Heart left ventricle (tissue), 16 donors: ENCODE measurements at places on chromosomes 2 and 18.

DNA sequence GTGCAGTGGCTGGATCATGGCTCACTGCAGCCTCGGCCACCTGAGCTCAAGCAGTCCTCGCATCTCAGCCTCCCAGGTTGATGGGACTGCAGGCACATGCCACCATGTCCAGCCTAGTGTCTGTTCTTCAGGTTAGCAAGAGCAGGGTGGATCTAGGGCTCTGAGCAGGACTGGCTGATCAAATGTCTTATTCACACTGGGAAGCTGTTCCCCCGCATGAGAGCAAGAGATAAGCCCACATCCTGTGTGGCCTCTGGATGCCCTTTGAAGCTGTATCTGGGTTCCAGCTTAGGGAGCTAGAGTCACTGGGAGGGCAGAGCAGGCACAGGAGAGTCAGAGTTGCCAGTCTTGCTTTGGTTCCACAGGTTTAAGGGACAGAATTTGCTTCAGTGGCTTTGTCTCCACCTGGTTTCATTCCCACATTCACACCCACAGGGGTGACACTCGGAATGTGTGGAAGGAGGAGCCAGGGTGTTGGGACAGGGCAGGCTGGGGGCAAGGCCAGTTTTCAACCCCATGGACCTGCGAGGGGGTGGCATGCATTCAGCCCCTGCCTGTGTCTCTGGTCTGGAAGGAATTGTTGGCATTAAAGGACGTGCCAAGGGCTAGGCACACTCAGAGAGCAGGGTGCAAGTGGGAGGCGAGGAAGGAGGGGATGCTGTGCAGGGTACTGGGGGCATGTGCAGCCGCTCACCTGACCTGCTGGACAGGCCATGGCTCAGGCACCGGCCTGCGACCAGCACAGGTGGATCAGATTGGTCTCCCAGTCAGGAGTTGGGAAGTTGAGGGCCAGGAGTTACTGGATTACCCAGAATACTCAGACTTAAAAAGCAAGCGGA lies 24.5 kb downstream of the PTPN18 start:
- DNase-seq = no peak

GRCh38 chr2:147242445-147242844 lies 602.4 kb upstream of the ACVR2A start:
- DNase-seq = no peak

DNA sequence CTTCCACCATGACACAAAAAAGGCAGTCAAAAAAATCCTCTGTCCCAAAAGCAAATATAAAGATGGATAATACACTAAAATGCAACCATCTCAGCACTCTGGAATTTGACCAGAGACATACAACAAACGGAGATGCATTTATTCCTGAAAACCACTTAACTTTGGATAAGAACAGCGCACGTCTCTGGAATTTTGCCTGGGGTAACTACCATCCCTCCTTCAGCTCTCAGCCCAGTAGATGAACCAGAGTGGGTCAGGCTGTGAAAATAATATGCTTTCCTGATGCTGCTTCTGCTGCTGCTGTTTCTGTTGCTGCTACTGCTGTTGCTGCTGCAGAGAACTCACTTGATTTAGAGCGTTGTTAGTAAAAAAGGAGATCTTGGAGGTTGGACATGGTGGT lies 133.8 kb upstream of the ACVR2A start:
- DNase-seq = no peak

DNA sequence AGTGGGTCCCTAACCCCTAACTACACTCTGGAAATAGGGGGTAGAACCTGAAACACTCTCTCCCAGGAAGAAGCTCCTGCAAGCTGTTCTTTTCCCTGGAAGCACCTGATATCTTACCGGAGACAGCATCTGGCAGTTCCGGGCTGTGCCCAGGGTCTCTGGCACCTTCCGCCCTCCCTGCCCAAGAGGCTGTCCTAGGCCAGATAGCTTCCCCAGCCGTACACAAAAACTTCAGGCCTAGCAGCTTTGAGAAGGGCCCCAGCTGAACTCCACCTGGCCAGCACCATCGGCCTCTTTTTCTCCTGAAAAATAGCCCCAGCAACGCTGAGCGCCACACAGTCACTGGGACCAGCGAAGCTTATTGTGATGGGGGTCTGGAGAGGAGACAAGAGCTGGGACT lies 9.7 kb downstream of the OSR1 start:
- DNase-seq = no peak

DNA sequence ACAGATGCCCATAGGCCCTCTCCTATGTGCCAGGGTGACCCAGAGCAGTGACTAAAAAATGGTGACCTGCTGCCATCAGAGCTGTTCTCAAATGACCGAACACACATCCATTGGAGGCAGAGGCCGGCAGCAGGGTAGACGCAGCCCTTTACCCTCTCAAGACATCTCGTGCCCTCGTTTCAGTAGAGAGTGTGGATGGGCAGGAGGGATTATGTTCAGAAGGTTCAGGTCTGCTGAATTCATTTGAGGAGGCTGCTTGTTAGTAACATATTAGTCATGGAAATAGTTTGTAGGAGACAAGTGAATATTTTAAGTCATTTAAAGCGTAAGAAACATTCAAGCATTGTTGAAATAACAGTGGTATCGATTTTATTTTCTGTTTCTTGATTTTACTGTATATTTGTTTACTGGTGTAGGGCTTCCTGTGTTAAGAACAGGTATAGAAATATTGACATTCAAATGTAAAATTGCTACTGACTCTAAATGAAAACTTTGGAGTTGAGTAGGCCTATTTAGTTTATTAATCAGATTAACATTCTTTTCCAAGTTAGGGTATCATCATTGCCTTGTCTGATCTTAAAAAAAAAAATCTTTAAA lies 82.6 kb downstream of the ZNF532 start:
- DNase-seq = no peak

GRCh38 chr18:58609536-58609993 lies 19.3 kb downstream of the ALPK2 start:
- no peak for DNase-seq

DNA sequence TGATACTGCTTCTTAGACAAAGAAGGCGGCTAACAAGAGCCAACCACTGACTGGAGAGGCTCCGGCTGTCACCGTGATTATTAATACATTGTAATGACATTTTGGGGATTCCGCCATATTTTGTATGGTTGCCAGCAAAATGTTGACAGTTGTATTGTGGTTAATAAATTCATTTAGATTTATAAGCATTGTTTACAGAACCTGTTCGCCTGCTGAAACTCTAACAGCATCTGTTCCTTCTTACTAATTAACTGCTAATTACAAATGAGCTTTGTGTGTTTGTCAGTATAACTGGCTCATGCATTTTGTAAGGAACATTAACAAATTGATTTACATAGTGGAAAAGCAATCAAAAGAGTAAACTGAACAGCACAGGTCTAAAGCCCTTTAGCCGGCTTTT lies 332.4 kb downstream of the GBX2 start:
- no peak for DNase-seq

DNA sequence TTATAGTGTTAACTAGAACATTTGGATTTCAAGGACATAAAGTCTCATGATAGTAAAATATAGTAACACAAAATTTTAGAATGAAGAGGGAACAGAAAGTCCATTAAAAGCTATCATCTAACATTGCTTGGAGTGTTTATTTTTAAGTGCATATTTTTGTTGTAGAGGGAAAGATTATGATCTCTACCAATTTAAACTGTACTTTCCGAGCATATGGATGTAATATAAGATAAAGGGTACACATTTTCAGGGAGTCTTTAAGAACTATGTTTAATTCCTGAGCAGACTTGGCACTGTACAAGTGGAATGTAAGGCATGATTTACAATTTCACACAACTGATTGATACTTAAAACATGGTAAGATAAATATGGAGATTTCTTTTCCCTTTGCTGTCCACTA lies 34.2 kb upstream of the ZNF804A start:
- no peak for DNase-seq

GRCh38 chr2:134248913-134249312 lies 5.0 kb upstream of the MGAT5 start:
- no peak for DNase-seq

GRCh38 chr2:133848111-133848649 lies 279.9 kb upstream of the NCKAP5 start:
- no peak for DNase-seq

GRCh38 chr18:54945576-54946125 lies 13.6 kb downstream of the CCDC68 start:
- no peak for DNase-seq

DNA sequence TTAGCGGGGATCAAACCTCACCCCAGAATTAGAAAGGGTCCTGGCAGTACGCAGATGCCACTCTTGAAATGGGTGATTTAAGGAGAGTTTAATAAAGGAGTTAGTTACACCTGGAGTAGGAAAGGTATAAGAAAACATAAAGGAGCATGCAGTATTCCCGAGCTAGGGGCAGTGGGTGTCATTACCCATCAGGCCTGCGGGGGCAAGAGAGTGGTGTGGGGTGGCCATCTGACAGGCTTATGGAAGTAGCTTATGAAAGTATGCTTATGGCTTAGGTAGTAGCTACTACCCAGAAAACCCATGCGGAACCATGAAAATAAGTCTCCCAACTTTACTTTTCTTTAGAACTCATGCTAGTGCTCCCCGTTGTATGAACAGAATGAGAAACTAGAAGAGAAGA lies 568.9 kb upstream of the ACVR2A start:
- DNase-seq = no peak

GRCh38 chr2:29481313-29481712 lies 366.1 kb downstream of the CLIP4 start:
- no peak for DNase-seq

DNA sequence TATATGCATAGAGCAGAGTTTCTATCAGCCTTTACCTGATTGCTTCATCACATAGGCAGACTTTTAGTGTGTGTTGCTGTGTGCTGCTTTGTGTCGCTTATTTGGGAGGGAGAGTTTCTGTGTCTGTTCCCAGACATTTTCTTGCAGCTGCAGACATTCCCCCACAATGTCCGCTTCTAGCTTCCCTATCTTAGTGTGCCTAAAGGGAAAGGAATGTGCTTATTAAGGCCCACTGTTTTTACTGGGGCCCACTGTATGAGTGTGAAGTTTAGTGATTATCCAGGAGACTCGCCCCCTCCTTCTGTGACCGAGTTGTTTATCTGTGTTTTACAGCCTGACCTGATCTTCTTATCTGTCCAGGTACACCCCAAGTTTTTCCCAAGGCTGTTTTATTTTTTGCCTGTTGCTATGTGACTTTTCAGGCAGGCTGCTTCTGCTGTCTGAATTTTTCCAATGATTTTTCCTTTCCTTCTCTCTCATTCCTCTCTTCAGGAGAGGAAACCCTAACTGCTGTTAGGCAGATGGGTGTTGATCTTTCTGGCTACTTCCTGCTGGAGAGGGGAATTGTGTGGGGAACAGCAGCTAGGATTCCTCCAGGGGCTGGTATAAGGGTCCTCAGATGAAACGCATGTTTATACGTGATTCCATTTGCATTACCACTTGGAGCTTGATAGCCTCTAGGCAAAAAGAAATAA lies 47.6 kb downstream of the STK17B start:
- no peak for DNase-seq

- no peak for DNase-seq
Observed at GRCh38 chr18:59834267-59834666, 65.5 kb upstream of the PMAIP1 start.

- DNase-seq = no peak
Observed at GRCh38 chr2:118936936-118937335, 5.1 kb upstream of the MARCO start.

DNA sequence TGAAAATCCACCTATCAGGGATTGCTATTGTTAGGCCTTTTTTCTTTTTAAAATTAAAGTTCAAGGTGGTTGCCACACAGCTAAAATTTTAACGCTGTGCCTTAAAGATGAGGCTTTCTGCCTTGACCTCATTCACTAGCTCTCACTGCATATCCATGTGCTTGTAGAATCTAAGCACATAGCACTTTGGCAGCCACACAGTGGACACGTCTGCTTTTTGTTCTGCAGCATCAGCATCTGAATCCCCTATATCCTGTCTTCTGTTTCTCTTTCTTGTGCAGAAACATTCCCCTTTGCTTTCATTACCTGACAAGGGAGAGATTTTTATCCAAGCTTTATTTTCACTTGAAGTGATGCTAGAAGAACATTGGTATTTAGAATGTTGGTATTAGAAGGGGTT lies 38.1 kb downstream of the RALB start:
- DNase-seq = no peak

DNA sequence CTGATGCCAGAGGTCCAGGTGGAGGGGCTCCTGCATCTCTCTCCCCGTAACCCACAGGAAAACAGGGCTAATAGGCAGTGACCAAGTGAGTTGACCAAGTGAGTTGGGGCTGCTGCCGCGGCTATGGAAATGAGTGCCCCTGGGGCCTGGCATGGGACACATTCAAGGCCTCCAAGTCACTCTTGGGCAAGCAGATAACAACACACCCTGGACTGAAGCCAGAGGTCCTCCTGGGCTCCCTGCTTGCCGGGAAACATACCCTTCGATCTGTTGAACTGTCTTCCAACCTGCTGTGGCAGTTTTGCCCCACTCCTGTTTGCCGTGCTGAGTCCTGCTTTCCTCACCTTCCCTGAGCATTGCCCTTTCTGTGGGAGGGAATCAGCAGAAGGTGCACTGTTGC lies 89.2 kb downstream of the LIPG start:
- DNase-seq = no peak

- DNase-seq = no peak
Observed at GRCh38 chr18:72375618-72376017, 168.5 kb downstream of the CBLN2 start.

- DNase-seq = no peak
Observed at GRCh38 chr2:170006587-170007325, 171.2 kb upstream of the MYO3B start.

DNA sequence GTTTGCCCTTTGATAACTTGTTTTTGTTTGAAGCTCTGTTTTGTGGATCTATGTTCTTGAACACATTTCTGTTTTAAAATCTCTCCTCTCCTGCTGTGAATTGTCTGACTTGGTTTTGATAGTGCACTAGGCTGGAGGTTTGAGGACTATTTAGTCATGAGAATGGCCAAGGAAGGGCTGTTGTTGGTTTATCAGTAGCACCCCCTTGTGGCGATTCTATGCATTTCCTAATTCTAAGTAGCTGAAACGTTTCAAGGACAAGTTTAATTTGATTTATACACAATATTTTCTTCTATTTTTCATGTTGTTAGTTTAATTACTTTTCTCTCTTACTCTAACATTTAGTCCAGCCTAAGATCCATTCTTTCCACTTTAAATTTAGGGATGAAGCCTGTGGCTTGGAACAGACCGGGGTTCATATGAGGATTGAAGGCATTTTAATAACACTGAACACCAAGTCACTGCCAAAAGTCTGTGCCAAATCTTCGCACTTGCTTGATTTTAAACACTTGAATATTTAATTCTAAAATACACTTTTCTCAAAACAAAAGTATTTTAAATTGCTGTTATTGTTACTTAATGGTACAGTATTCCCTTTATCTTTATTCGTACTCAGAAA lies 166.0 kb downstream of the SOCS6 start:
- DNase-seq = no peak

GRCh38 chr18:34352385-34353163 lies 127.9 kb upstream of the NOL4 start:
- no peak for DNase-seq

DNA sequence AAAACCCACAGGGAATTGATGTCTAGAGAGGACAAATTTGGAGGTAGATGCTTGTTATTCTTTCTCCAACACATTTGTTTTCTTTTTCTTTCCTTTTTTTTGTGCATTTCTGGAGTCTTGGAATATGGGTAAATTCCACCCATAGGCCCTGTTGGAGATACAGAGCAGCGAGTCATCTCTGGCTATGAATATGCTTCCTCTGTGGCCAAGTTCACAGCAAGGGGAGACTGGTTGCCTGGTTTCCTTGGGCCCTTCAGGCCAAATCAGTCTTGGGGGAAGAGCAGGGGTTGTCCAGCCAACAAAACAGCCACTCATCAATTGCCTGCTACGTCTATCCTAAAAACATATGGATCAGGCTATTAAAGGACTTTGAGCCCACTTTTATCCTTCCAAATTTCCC lies 27.5 kb downstream of the SP100 start:
- no peak for DNase-seq
